ENCODE measurements at places on chromosomes 16 and 17.

DNA sequence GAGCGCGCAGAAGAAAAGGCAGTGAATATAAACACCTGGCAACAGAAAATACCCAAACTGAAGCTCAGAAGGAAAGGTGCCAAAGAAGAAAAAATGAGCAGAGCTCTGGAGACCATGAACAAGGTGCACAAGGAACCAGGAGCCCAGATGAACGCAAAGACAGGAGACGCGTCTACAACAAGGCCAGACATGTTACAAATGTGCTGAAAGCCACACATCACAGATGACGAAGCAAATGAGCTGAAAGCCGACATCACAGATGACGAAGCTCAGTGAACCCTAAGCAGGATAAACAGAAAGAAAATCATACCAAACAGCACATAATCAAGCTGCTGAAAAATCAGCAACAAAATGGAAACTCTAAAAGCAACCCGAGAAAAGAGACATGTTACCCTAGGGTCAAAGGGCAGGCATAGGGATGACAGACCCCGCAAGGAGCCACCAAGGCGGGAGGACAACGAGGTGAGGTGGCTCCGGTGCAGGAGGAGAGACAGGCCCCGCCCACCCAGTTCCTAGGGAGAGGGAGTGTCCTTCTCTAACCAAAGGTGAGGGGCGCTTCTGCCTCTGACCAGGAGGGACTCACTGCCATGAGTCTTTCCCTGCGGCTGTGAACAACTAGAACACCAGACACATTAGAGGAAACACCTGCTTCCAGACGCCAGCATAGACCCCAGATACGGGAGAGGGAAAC is 39.1 kb downstream of the CCDC57 start:
- no peak for DNase-seq

- no peak for DNase-seq
These were observed 67.4 kb upstream of the CLEC18A start for GRCh38 chr16:69883744-69884143.

GRCh38 chr17:80034791-80035686 is 633 bp downstream of the TBC1D16 start:
- DNase-seq = peak; percentile 51

GRCh38 chr17:79033046-79033616 is 9.2 kb downstream of the C1QTNF1 start:
- DNase-seq = no peak

- peak; percentile 51 for DNase-seq
These were observed 878 bp downstream of the TAOK1 start for GRCh38 chr17:29390851-29391631.

- DNase-seq = peak; percentile 67
These were observed 1.2 kb downstream of the ATP6V0A1 start for GRCh38 chr17:42459801-42460281.

DNA sequence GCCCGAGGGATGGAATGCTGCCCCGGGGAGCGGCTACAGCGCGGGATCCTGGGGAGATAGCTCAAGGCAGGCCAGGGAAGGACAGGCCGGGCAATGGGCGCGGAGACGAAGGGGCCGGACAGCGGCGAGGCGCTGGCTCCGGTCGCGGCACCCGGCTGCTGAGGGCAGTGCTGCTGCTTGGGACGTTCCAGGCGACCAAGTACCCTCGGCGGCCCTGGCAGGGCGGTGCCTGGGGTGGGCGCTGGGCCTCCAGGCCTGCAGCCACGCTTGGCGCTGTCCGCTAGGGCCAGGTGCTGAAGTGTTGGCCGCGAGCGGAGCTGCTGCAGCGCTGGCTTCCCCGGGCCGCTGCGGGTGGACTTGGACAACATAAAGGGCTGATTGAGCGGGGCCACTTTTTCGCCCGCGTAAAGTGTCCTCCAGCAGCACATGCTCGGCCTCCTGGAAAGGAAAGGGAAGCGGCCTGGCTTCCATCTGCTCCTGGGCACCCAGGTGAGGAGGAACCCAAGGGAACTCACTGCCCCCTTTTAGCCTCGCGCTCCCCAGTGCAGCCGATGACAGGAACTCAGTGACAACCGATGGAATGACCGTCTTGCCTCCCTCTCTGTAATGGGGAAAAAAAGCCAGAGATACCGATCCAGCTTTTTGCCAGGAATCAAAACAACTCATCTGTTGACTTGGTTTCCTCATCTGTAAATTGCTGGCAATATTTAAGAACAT is 23.7 kb downstream of the CLEC3A start:
- peak; percentile 81 for DNase-seq

DNA sequence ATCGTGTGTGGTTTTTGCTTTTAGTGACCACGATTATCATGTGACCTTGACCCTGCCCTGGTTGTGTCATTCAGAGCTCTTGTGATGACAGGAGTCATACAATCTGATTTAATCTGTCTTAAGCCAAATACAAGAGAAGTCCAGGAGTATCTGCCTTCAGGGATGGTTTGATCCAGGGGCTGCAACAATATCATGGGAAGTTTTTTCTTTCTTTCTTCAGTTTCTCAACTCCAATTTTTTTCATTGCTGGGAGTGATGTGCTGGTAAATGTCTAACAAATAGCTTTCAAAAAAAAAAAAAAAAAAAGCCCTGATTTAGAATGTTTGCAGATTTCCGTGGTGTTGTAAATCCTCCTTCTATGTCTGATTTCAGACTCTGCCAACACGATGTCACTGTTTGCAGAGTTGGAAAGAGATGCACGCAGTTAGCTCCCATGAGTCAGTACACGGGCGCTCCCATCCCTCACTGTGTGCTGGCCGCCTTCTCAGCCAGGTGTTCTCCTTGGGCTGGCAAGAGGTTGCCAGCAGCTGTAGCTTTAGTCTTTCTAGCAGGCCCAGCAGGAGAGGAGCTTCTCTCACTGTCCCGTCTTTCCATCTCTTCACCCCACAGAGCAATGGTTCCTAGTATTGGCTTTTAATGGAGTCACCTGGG is 229.7 kb downstream of the SNX29 start:
- DNase-seq = no peak

- DNase-seq = no peak
These were observed 740.7 kb upstream of the CA10 start for GRCh38 chr17:52899235-52899634.

- peak; percentile 78 for DNase-seq
These were observed 6.7 kb downstream of the SPACA3 start for GRCh38 chr17:32998111-32998886.

Data from dermis blood vessel endothelial cell (primary cell).